ENCODE measurements at places on chromosomes 12 and 14. TPM values are rescaled to one million over a fixed set of nuclear protein-coding genes. Genes with fewer than 3 reads are reported as not detected.

Gene ALX1
- total RNA-seq: 11.0 TPM

- no peak for DNase-seq
Observed at GRCh38 chr12:53225635-53226424, 6.2 kb downstream of the RARG start.

Gene ISCA2
- 25.5 TPM for total RNA-seq

DNA sequence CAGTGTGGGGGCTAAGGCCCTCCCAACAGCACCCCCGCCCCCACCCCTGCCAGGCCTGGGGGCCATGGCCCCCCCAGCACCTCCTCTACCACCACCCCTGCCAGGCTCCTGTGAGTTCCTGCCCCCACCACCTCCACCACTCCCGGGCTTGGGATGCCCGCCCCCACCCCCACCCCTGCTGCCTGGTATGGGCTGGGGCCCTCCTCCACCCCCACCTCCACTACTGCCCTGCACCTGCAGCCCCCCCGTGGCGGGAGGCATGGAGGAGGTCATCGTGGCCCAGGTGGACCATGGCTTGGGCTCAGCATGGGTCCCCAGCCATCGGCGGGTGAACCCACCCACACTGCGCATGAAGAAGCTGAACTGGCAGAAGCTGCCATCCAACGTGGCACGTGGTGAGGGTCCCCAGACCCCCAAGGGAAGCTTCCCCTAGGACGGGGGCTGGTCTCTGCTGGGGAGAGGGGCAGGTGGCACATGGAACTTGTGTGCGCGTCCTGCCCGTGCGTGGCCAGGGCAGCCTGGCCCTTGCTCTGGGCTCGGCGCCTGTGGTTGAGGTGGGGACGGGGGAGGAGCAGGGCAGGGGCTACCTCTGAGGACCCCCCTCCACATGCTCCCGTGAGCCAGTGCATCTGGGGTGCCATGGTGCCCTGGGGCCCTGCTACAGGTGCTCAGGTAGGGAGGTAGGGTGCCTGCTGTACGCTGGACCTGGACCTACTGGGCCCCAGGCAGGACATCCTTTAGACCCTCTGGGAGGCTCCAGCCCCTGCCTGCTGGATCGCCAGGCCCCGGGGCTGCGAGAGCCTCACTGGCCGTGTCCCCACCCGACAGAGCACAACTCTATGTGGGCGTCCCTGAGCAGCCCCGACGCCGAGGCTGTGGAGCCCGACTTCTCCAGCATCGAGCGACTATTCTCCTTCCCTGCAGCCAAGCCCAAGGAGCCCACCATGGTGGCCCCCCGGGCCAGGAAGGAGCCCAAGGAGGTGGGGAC lies 16.1 kb upstream of the ADSS1 start:
- peak; percentile 29 for DNase-seq

GRCh38 chr12:117530796-117531195 lies 169.4 kb upstream of the NOS1 start:
- no peak for DNase-seq

Measured in A673 (cell line).